Activated effector memory CD4-positive, alpha-beta T cell treated with Interleukin-2 at 50 U/mL for 16 hours (primary cell): ENCODE measurements at places on chromosomes 7 and 10.

DNA sequence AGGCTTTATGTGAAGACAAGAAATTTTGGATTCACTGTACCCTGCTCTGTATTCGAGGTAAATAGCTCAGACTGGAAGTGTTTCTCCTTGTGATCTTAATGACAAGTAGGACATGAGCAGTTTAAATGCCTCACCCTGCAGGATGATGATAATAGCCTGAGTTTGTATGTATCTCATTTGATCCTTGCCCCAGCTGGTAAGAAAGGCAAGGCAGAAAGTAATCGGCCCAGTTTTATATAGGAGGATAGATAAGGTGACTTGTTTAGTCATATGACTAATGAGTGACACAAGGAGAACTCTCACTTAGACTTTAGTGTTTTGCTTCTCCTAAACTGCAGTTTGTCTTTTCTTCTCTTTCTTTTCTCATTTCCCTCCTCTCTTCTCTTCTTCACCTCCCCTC lies 372.6 kb downstream of the PHF14 start:
- DNase-seq, result no peak

DNA sequence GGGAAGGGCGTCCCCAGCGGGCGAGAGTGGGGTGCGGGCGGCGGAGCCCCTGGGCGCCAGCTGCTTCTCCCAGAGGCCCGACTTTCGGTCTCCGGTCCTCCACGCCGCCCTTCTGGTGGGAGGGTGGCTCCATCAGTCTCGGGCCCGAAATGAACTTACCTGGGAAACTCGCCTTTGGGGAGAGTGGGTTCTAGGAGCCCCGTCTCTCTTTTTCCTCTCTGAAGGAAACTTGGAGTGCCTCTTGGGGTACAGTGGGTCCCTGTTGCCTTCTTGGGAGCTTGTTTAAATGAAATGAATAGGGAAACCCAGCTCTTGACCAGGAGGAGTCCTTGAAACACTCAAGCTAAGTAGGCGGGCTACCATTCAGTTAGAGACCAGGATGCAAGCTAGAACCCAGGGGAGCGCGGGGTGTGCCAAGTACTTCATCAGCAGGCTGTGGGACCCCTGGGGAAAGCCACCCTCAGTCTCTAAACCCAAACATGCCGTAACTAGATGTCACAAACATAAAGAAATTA lies 1.3 kb downstream of the SLC26A4 start:
- DNase-seq, result no peak

- peak; percentile 16 for DNase-seq
These were observed 23.2 kb upstream of the ZNF32 start for GRCh38 chr10:43671659-43672531.

DNA sequence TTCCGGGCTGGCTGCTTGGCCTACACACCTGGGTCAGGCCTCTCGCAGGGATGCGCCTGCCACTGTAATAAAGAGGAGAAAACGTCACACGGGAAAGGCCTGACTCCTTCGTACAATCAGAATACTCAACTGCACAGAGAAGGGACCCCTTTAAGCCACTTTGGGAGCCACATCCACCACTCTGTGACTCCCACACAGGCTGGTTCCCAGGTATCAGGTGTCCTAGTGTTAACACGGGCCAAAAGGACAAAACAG lies 5.8 kb upstream of the ZNF736 start:
- DNase-seq, result peak; percentile 5

GRCh38 chr10:47334466-47335295 lies 12.4 kb downstream of the GDF2 start:
- no peak for DNase-seq
